ENCODE measurements at places on chromosomes 11 and 22.

DNA sequence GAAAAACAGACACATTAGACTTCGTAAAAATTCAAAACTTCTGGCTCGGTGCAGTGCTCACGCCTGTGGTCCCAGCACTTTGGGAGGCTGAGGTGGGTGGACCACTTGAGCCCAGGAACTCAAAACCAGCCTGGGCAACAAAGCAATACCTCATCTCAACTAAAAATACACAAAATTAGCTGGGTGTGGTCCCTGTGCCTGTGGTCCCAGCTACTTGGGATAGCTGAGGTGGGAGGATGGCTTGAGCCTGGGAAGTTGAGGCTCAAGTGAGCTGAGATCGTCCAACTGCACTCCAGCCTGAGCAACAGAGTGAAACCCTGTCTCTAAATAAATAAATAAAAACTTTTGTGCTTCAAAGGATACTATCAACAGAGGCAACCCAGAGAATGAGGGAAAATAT, 23.7 kb downstream of the YPEL1 start:
- no peak for DNase-seq

GRCh38 chr11:94762208-94762607, 5.9 kb upstream of the AMOTL1 start:
- no peak for DNase-seq

GRCh38 chr11:60762851-60763691, 6.4 kb downstream of the MS4A15 start:
- no peak for DNase-seq

DNA sequence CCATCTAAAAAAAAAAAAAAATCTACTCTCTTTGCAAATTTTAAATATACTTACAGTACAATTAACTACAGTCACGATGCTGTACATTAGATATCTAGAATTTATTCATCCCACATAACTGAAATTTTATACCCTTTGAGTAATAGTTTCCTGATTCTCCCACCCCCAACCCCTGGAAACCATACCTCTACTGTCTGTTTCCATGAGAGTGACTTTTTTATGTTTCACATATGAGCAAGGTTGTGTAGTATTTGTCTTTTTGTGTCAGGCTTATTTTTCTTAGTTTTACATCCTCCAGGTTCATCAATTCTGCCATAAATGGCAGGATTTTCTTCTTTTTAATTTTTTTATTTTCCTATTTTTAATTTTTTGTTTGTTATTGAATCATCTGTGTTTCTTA, 3.2 kb downstream of the HBB start:
- DNase-seq: no peak

DNA sequence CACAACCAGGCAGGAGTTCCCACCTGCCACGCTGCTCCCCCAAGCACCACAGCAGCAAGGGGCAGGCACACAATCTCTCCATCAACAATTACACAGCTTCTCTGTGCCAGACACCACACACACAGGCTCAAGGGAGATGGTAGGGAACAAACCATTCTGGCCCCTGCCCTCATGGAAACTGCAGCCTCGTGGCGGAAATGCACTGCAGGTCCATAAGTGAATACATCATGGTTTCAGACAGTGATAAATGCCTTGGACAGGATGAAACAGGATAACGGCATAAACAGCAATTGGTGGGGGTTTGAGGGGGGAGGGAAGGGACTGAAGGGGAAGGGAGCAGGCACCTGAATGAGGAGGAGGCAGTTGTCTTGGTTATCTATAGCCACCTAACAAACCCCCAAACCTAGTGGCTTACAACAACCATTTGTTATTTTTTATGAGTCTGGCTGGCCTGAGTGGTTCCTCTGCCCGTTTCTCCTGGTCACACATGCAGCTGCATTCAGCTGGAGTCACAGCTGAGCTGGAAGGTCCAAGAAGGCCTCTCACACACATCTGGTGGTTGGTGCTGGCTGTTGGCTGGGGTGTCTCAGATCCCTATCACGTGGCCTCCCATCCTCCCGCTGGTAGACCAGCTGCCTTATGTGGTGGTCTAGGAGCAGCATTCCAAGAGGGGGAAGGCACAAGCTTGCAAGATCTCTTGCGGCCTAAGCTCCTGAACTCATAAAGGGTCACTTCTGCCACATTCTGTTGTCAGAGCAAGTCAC, 15.0 kb upstream of the YWHAH start:
- DNase-seq: no peak

DNA sequence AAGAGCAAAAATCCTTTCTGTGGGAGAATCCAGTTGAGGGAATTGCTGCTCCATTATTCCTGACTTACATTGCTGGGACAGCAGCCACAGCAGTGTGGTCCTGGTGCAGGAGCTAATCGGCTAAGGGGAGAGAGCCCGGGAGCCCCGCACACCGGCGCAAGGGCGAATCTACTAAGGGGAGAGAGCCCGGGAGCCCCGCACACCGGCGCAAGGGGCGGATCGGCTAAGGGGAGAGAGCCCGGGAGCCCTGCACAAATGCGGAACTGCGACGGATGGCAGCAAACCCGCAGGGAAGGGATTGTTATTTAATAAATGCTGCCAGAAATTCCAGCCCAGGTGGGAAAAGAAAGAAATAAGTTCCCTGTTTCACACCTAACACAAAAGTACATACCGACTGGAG, 43.5 kb downstream of the TPCN2 start:
- no peak for DNase-seq

- DNase-seq: no peak
Measured at GRCh38 chr11:46991391-46991790, 54.8 kb downstream of the CSTPP1 start.

- DNase-seq: no peak
Measured at GRCh38 chr11:83191491-83191890, 2.0 kb upstream of the ANKRD42 start.

GRCh38 chr11:121722431-121723245, 269.9 kb upstream of the SORL1-AS1 start:
- no peak for DNase-seq

- no peak for DNase-seq
Measured at GRCh38 chr22:30828187-30829155, 133.8 kb downstream of the OSBP2 start.

DNA sequence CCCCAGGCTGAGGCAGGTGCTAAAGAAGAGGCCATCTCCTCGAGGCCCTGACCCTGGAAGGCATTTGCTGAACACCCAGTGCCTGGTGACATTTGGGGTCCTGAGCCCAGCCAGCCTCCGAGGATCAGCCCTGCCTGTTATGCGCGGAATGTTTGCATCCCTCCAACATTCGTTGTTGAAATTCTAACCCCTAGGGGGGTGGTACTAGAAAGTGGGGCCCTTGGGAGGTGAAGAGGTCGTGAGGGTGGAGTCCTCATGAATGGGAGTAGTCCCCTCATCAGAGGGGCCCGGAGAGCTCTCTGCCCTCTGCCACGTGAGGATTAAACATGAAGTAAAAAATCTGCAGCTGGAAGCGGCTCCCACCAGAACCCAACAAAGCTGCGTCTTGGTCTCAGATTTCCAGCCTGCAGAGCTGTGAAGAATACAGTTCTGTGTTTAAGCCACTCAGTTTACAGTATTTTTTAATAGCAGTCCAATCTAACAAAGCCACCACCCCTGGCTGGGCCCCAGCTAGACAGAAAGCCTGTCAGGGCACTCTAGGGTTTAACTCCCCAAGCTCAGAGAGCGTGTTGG, 35.3 kb upstream of the SEPTIN5 start:
- DNase-seq: no peak

GRCh38 chr11:74138021-74138420, 32.8 kb downstream of the C2CD3 start:
- no peak for DNase-seq

DNA sequence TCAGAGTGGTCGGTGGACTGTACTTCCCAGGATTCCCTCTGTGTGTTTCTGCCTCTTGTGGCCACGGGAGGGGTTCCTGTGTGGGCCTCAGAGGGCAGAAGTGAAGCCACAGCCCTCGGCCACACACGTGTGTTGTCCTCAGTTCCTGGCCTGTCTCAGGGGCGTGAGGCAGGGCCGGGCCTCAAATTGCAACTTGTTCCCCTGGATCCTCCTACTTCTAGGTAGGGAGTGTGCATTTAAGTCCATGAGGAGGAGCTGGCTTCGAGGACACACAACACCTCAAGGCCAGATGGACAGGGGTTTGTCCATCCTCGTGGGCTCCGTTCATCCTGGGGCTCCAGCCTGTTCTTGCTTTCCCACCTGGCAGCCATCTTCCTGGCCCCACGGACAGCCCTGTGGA, 573.0 kb downstream of the TBC1D22A start:
- no peak for DNase-seq

- no peak for DNase-seq
Measured at GRCh38 chr11:36187622-36188021, 101.6 kb downstream of the COMMD9 start.

DNA sequence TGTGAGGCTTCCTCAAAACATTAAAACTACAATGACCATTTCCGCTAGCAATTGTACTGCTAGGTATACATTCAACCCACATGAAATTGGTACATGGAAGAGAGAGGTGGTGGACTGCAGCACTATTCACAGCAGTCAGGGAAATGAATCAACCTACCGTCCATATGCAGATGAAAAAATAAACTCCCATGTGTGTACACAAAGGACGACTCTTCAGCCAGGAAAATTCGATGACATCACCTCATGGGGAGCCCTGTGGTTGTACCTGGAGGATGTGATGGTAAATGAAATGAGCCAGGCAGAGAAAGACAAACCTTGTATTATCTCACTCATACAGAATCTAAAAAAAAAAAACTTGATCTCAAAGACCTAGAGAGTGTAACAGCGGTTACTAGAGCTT, 23.3 kb downstream of the RFPL3 start:
- DNase-seq: no peak

DNA sequence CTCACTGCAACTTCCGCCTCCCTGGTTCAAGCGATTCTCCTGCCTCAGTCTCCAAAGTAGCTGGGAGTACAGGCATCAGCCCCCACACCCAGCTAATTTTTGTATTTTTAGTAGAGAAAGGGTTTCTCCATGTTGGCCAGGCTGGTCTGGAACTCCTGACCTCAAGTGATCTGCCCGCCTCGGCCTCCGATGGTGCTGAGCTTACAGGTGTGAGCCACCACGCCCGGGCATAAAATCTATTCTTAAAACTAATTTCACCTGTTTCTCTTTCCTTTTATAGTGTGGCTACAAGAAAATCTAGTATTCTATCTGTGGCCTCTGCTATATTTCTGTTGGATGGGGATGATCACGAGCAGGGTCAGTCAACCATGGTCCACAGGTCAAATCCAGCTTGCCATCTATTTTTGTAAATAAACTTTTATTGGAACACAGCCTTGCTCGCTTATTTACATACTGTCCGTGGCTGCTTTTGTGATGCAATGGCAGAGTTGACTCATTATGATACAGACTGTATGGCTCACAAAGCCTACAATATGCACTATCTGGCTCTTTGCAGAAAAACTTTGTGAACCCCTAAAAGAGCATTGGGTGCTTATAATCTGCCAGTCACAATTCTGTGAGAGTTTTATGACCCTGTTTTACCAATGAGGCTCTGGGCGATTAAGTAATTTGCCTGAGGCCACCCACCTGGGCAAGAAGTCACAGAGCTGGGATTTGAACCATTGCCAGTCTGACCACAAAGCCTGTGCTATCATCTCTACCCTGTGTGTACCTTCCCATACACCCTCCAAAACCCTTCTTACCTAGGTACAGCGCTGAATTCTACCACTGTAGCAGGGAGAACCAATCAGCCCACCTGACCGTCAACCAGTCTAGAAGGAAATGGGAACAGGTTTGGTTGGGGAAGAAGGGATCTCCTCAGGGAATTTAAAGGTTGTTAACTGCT, 28.3 kb downstream of the SLC1A2 start:
- DNase-seq: no peak
